Thoracic aorta (tissue), 2 donors: ENCODE measurements at places on chromosomes 2 and 18. TPM values are rescaled to one million over a fixed set of nuclear protein-coding genes. Genes with fewer than 3 reads are reported as not detected.

GTF3C2 gene
- 56.6 TPM for total RNA-seq

GPR55 gene
- total RNA-seq: not detected

FSIP2 gene
- 1.2 TPM for total RNA-seq

SOX11 gene
- total RNA-seq: not detected

DPP10 gene
- not detected for total RNA-seq

DNA sequence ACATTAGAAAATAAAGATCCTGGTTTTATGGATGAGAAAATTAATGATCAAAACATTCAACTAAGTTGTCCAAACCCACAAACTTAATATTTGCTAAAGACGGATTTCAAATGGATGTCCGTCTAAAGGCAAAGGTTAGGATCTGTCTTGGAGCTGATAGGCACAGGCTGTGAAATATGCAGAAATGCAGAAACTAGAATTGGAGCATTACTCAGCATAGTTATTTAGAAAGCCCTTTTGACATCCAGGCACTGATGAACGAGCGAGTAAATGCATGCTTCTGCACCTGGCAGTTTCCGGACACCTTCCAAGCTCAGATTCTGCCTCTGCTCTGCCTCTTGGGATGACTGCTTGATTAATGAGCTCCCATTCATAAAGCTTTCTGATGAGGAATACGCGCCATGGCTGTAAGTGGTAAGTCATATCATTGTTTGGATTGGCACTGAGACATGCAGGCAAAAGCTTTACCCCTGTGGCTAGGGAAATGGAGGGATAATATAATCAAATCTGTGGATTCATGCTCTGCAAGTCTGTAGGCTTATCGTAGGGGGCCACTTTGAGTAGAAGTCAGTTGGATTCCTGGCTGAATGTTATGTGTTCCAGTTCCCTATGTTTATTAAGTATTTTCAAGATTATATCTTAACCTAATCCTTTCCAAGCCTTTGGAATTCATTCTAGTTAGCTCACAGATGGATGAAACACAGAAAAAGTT lies 2176.3 kb upstream of the CELF4 start:
- H3K27me3 ChIP-seq: no peaks in the 10 kb centered on the region
- H3K27ac ChIP-seq: no peak overlapping the region
- no peaks in the 10 kb centered on the region for H3K4me1 ChIP-seq
- no peak overlapping the region for H3K4me3 ChIP-seq

DNA sequence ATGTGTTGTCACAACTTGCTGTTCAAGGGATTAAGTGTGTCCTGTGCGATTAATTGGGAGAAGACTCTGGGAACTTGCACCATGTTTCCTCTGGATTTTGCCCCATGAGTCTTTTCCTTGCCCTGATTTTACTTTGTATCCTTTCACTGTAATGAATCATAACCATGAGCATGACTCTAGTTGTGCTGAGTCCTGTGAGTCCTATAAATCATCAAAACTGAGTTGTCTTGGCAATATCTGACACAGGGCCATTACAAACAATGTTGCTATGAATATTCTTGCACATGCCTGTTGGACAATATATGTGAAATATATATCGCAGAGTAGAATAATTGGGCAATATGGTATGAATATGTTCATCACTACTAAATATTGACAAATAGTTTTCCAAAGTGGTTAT lies 56.5 kb upstream of the COL5A2 start:
- no peaks in the 10 kb centered on the region for H3K36me3 ChIP-seq
- peaks cover 4% of the 10 kb centered on the region for H3K4me1 ChIP-seq
- H3K4me3 ChIP-seq: no peak overlapping the region
- no peak overlapping the region for H3K27ac ChIP-seq

DNA sequence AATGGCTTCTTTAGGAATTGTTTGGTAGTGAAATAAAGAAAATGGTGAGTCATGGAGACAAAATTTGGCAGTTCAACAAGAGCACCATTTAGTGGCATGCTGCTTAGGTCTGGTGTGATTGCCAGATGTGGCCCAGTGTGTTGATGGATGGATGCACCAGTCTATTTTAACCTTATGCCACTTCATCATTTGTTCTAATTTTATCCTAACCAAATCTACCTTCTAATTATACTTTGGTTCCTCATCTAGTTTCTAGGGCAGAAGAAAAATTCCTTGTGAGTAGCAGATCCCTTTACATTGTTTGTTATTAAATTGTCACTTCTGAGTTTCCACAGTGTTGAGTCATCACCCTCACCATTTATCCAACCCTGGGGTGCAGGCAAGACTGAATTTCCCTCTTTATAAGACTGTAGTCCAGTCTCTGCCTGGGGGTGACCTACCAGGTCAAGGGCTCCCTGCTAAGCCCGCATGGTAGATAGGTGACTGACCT lies 32.5 kb downstream of the NABP1 start:
- no peaks in the 10 kb centered on the region for H3K36me3 ChIP-seq
- no peaks in the 10 kb centered on the region for H3K4me1 ChIP-seq
- no peak overlapping the region for H3K27ac ChIP-seq
- no peak overlapping the region for H3K4me3 ChIP-seq

- H3K27ac ChIP-seq: no peak overlapping the region
- H3K27me3 ChIP-seq: no peaks in the 10 kb centered on the region
- DNase-seq: no peak
Measured at GRCh38 chr2:210713122-210713521, 156.7 kb downstream of the CPS1 start.

DNA sequence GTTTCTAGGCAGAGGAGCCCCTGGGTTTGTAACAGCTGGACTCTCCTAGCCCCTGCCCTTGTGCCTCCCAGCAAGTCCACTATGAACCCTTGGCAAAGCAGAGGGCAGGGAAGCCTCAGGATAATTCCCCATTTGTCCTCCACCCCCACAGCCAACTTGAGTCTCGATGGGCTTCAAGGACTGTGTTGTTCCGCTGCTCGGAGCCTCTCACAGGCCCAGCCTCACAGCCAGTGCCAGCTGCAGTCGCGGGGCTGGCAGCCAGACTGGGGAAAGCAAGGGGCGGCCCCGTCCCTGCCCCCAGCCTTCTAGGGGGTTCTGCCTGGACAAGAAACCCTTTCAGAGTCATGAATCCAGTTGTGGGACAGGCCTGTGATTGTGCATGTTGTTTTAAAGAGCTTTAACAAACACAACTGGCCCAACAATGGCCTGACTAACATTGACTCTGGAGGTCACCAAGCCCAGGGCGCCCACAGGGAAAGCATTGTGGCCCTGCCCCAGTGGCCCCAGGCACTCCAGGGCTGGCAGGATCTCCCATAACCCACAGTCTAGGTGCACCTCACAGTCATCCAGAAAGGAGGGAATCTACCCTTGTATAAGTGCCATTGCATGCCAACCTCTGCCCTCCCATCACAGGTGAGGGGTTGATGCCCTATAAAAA lies 71.8 kb upstream of the DAPL1 start:
- no peaks in the 10 kb centered on the region for H3K36me3 ChIP-seq
- no peak for DNase-seq
- no peak overlapping the region for H3K27ac ChIP-seq
- H3K4me1 ChIP-seq: peaks cover 4% of the 10 kb centered on the region
- no peaks in the 10 kb centered on the region for H3K27me3 ChIP-seq

DNA sequence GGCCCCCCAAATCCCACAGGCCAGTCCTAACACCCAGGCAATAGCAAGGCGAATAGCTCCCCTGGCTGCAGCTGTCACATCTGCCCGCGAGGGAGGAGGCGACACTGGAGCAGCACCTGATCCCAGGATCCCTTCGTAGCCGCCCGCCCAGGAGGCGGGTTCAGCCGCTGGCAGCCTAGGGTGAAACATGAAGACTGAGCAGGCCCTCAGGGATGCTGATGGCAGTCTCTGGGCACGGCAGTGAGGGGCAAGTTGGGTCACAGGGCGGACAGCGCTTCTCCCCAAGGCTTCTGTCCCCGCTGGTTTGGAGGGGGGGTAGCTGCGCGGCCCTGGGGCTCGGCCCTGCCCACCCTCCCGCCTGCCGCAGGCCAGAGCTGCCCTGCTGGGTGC lies 1.9 kb downstream of the DNMT3A start:
- peak overlapping the region; percentile 51 for H3K27ac ChIP-seq
- H3K36me3 ChIP-seq: no peaks in the 10 kb centered on the region
- peaks cover 51% of the 10 kb centered on the region for H3K4me1 ChIP-seq
- DNase-seq: no peak
- peak overlapping the region; percentile 83 for H3K4me3 ChIP-seq
- no peaks in the 10 kb centered on the region for H3K27me3 ChIP-seq

DNA sequence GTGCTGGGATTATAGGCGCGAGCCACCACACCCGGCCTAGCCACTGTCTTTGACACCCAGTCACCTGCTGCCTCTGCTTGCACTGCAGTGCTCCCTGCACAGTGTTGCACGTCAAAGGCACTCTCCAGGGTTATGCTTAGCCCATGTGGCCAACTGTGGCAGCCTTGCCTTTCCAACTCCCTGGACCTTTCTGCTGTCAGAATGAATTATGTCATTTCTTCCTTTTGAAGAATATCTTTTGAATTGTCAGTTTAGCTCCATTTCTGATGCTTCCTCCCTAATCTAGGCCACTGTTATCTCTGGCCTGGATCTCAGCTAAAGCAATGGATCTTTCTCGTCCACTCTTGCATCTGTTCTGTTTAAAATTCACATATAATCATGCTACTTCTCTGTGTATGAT lies 29.3 kb upstream of the LRRTM1 start:
- no peak overlapping the region for H3K4me3 ChIP-seq
- no peaks in the 10 kb centered on the region for H3K4me1 ChIP-seq
- H3K27me3 ChIP-seq: no peaks in the 10 kb centered on the region
- H3K36me3 ChIP-seq: no peaks in the 10 kb centered on the region
- no peak overlapping the region for H3K27ac ChIP-seq

GRCh38 chr2:121605820-121606733 lies 43.2 kb downstream of the CLASP1 start:
- H3K4me1 ChIP-seq: peaks cover 10% of the 10 kb centered on the region
- peaks cover 6% of the 10 kb centered on the region for H3K36me3 ChIP-seq
- H3K27me3 ChIP-seq: no peaks in the 10 kb centered on the region
- H3K27ac ChIP-seq: no peak overlapping the region
- DNase-seq: no peak
- no peak overlapping the region for H3K4me3 ChIP-seq

- no peak overlapping the region for H3K27ac ChIP-seq
- no peaks in the 10 kb centered on the region for H3K36me3 ChIP-seq
- no peaks in the 10 kb centered on the region for H3K27me3 ChIP-seq
- peaks cover 64% of the 10 kb centered on the region for H3K4me1 ChIP-seq
Measured at GRCh38 chr2:10449486-10449831, 1.3 kb upstream of the ODC1 start.

GRCh38 chr2:155308367-155309009 lies 610.0 kb downstream of the KCNJ3 start:
- no peaks in the 10 kb centered on the region for H3K4me1 ChIP-seq
- H3K4me3 ChIP-seq: no peak overlapping the region
- H3K27me3 ChIP-seq: no peaks in the 10 kb centered on the region
- no peak for DNase-seq
- H3K27ac ChIP-seq: no peak overlapping the region
